ENCODE measurements at places on chromosomes 2 and 18.

DNA sequence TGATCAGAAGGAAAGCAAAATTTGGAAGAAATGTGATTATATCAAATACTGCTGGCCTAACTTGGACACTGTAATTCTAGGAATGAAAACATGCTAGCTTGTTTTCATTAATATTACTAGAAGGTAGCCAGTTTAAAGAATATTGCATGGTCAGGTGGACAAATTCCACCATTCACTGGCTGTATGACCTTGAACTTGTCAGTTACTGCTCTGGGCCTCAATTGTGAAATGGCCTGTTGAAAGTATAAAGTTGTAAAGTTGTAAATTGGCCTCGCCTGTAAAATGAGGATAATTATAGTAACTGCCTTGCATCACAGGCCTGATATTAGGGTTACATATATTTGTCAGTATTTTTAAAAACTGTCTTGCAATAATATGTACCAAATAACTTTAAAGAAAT is 398.4 kb upstream of the CHST9 start:
- no peak for DNase-seq

- no peak for DNase-seq
Measured at GRCh38 chr2:47076126-47076506, 79.0 kb downstream of the STPG4 start.

- no peak for DNase-seq
Measured at GRCh38 chr2:11013196-11013595, 101.5 kb downstream of the KCNF1 start.

GRCh38 chr2:6913415-6914157 is 3.6 kb upstream of the RNF144A start:
- no peak for DNase-seq

DNA sequence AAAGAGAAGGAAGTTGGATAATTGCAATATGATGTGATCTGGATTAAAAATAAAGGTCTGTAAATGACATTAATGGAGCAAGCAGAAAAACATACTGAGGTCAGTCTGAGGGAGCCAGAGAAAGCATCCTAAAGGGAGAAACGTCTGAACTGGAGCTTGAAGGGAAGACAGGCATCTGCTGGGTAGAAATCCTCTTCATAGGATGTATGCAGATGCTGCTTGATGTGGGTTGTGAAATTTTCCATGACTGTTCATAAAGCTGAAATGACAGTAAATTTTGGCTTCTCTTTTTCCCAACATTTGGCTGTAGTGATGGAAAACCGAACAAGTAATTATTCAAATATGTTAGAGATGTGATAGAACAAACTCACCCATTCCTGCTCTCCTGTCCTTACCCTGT is 287.6 kb downstream of the CAMKMT start:
- DNase-seq: no peak

DNA sequence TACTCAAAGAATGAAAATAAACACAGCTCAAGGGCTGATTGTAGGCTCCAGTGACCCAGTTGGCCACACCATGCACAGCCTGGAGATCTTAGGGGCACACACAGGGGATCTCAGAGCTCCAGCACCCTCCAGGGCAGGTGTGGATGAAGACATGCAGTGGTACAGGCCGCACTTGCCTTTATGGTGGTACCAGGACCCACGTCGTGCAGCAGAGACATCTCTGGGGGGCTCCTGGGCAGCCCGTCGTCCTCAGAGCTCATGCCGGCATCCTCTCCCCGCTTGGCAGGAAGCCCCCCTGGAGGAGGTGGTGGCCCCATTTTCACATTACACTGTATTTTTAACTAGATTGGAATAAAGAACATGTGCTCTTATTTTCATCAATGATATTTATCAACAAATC is 101.2 kb upstream of the MGAT4A start:
- no peak for DNase-seq

GRCh38 chr2:68900496-68901198 is 29.4 kb upstream of the BMP10 start:
- no peak for DNase-seq

- DNase-seq: no peak
Measured at GRCh38 chr2:887639-888038, 63.0 kb upstream of the SNTG2 start.

GRCh38 chr2:135255208-135255607 is 203.1 kb downstream of the RAB3GAP1 start:
- no peak for DNase-seq

DNA sequence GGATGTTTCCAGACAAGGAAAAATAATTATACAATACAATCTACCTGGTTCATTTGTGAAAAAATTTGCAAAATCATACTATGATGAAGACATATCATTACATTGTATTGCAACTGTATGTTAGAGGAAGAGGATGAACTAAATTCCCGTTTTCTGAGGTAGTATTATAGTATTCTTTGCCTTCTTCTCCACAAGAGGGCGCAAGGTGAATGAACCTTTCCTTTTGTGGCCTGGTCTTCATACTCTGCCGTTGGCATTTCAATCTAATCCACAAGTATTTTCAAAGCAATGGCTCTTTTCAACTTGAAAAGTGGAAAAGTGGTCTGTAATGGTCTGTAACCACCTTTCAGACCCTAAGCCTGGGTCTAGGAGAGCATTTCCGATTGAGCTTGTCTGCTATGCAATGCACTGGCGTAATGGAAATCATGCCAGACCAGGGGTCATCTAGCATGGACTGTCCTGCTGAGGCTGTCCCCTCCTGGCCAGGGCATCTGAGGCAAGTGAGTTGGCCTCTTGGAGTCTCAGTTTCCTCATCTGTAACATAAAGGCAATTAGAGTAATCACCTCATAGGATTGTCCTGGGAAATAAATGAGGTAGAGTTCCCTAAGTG is 30.8 kb upstream of the ZNF396 start:
- peak; percentile 69 for DNase-seq

GRCh38 chr2:88006912-88007439 is 9.4 kb downstream of the RNU2-63P start:
- no peak for DNase-seq

GRCh38 chr2:191846515-191847476 is at the start of gene CAVIN2:
Gene CAVIN2 (minus strand): TSS chr2:191847088. CDS start chr2:191846925, 163 bp downstream.
- DNase-seq: no peak

- no peak for DNase-seq
Measured at GRCh38 chr2:230053753-230054478, 14.8 kb downstream of the SLC16A14 start.

DNA sequence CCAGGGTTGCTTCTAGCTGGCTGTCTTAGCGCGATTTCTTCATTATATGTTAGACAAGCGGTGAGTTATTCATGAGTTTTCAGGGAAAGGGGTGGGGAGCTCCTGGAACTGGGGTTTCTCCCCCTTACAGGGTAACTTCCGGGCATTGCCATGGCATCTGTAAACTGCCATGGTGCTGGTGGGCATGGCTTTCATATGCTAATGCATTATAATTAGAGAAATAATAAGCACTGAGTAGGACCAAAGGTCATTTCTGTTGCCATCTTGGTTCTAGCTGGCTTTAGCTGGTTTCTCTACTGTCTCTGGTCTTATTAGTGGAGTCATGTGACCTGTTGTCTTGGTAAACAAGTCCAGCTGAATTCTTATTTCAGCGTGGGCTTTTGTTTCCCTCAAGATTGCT is 5.5 kb upstream of the SNTG2 start:
- DNase-seq: no peak

DNA sequence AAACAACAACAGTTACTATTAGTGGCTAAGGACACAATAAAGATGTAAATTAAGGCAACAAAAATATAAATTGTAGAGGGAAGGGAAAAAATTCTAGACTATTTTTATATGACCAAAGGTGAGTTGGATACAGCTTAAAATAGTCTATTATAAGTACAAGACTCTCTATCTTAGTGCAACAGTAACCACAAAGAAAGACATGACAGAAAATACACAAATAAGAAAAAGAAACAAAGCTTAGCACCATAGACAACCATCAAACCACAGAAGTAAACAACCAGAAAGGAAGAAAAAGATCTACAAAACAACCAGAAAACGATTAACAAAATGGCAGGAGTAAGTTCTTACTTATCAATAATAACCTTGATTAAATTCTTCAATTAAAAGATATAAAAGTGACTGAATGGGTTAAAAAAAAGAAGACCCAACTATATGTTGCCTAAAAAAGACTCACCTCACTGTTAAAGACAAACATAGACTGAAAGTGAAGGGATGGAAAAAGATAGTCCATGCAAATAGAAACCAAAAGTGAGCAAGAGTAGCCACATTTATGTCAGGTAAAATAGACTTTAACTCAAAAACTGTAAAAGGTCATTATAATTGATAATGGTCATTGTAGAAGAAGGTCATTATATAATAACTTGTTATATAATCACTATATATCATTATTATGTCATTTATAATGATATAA is 62.5 kb downstream of the USP40 start:
- DNase-seq: no peak

GRCh38 chr2:174666845-174667244 is 69.2 kb upstream of the WIPF1 start:
- no peak for DNase-seq

- no peak for DNase-seq
Measured at GRCh38 chr2:204477358-204477950, 67.8 kb upstream of the PARD3B start.

- no peak for DNase-seq
Measured at GRCh38 chr2:202016579-202017227, 17.0 kb upstream of the FZD7 start.

DNA sequence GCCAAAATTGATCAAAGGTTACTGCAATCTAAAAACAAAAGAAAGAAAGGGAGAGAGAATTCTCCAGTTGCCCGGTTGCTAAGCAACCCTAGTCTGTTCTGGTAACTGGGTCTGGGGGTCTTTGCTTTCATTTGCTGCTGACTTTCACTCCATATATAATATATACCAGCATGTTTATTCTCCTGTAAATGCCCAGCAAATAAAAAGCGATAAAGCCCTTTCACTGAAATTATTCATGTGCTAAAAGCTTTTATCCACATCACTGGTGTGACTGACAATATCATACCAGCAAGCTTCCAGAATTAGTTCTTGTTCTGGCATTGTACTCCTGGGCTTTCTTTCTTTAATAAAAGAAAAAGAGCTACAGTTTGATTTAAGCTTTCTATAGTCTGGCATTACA is 75.5 kb upstream of the ST8SIA3 start:
- no peak for DNase-seq

DNA sequence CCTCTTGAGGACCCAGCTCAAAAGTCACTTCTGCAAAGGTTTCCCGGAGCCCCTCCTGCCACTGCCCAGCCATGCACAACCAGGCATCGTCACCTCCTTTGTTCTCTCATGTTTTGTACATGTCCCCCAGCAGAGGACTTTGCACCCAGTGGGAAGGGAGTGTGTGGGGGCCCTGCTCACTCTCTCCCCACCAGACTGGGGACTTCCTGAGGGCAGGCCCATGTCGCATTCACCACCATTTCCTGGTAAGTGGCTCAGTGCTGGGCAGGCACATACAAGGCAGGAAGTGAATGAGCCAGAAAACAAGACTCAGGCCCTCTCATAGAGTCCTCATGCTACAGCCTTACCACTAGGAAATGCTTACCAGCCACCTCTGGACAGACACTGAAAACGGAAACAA is 18.9 kb downstream of the MRPL35 start:
- DNase-seq: no peak

- DNase-seq: peak; percentile 76
Measured at GRCh38 chr18:3623769-3624545, 174.0 kb downstream of the TGIF1 start.

DNA sequence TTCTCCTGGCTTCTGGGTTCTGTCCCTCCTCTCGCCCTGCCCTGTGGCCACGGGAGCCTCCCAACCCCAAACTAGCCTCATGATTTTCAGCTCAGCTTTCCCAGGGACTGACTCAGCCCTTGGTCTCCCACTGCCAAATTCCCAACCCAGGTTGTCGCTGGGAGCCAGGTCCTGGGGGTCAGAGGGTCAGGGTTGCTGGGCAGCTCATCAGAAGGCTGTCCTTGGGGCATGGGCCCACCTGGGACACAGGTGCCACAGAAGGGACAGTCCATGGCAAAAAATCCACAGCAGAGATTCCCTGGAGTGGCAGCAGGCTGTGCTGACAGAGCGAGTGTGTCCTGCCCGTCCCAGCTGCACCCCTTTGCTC is 180.4 kb downstream of the TWIST2 start:
- DNase-seq: no peak

GRCh38 chr2:46844034-46844433 is 71.6 kb downstream of the MCFD2 start:
- DNase-seq: no peak

GRCh38 chr2:114598329-114598728 is 155.9 kb downstream of the DPP10 start:
- DNase-seq: no peak

DNA sequence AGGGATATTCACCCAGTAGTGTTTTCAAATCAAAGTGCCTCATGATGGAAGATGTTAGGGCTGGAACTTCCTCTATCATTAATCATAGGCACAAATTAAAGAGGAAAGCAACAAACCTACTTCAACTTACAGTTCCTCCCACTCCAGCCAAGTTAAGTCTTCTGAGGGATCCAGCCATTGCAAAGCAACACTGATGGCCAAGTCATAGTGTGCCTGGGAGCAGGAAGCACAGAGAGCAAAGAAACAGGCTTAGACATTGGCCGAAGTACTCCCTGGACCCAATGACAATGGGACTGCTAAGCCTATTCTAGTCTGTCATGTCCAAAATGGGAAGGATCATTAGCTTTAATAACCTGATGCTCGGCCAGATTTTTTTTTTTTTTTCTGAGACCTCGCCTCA is 7.0 kb downstream of the C2orf80 start:
- DNase-seq: no peak

DNA sequence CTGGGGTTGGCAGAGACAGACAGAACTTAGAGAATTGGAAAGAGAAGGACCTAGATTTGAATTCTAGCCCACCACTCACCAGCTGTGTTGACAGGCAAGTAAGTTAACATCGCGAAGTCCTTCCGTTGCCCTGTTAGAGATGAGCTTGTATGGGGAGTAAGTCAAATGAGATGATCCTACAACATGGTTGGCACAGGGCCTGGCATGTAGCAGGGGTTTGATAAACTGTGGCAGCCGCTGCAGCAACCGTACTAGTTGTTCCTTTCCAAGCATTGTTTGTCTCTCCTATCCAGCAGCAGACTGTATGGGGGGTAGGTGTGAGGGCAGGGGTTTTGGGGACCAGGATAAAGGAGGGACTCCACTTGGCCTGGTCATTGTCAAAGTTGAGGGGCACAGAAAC is 16.0 kb downstream of the TET3 start:
- DNase-seq: no peak

GRCh38 chr2:99461828-99462483 is 27.9 kb downstream of the REV1 start:
- no peak for DNase-seq

DNA sequence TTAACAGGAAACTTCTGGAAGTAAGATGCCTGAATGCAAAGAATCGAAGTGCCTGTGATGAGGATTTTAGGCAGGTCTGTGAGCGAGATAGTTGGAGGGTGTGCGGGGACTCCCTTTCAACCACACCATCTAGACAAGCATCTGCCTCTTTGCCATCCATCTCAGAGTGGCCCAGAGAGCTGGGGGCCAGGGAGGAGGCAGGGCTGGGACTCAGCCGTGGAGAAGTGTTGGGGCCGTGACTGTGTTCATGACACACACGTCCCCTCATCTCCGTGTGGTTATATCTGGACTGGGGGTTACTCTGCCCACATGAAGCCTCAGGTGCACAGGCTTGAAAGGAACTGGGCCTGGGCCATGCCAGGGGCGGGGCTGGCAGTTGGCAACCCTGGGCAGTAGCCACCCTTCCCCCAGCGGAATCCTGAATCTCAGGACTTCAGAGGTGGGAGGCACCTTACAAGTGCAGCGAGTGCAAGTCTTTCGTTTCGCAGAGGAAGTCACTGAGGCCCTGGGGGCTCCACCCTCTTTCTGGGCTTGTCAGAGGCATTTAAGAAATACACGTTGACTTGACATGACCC is 112.5 kb downstream of the SLC4A3 start:
- DNase-seq: no peak

GRCh38 chr2:10518470-10519393 is 70.6 kb upstream of the ODC1 start:
- no peak for DNase-seq

- DNase-seq: no peak
Measured at GRCh38 chr2:113105047-113105785, 22.2 kb upstream of the IL1RN start.
